ENCODE measurements at places on chromosomes 1 and 21.
A peak's percentile ranks its signal among the peaks of the same experiment; 100 is the strongest.

DNA sequence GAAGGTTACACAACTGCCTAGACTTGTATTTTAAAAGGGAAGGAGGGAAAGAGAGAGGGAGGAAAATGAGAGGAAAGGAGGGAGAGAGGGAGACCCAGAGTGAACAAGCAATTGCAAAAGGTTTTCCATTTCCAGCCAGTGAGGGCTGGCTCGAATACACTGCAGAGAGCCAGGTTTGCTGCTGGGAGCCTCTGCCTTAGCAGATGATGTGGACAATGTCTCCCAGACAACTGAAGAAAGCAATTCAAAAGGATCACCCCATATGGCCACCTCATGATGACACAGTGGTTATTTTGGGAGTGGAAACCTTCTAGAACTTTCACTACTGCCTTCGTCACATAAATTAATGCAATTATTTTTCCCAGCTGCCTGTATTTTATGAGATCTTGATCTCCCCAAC lies 86.4 kb downstream of the BCAR3 start:
- DNase-seq, result no peak
- peaks cover 17% of the 10 kb centered on the region for H3K27me3 ChIP-seq
- H3K4me3 ChIP-seq, result no peak overlapping the region
- no peak overlapping the region for H3K27ac ChIP-seq

- no peak for DNase-seq
- H3K27ac ChIP-seq, result no peak overlapping the region
- no peaks in the 10 kb centered on the region for H3K36me3 ChIP-seq
- H3K27me3 ChIP-seq, result no peaks in the 10 kb centered on the region
Observed at GRCh38 chr1:82562448-82562847, 761.7 kb downstream of the ADGRL2 start.

DNA sequence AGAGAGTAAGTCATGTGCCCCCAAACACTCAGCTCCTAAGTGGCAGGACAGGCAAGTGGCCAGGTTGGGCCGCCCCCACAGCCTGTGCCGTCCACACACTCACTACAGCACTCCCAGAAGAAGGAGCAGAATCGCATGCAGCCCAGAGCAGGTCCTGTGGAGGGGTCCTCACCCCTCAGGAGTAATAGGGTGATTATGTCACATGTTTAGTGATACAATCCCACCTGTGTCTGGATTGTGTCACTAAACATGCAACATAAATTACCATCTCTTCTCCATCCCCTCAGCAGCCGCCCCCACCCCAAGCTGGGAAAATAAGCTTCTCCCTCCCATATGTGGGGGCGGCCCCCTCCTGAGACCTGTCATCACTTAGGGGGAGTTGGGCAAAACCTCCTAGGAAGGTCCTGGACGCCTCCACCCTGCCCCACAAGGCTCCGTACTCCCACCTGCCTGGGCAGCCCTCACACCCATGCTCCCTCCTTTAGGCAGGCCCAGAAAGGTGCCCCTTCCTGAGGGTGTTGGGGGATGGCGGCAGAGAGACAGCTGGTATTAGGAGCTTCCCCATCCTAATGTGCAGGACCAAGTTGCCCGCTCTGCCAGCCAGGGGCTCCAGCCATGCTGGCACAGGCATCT lies 56.9 kb downstream of the STUM start:
- no peak overlapping the region for H3K27ac ChIP-seq
- no peaks in the 10 kb centered on the region for H3K27me3 ChIP-seq
- no peak for DNase-seq
- H3K4me1 ChIP-seq, result peaks cover 2% of the 10 kb centered on the region

GRCh38 chr1:231803353-231803752 lies 176.8 kb downstream of the DISC1 start:
- DNase-seq, result no peak
- no peak overlapping the region for H3K4me3 ChIP-seq
- no peak overlapping the region for H3K27ac ChIP-seq
- peaks cover 2% of the 10 kb centered on the region for H3K36me3 ChIP-seq

GRCh38 chr1:9626201-9626608 lies 25.3 kb upstream of the PIK3CD start:
- H3K27ac ChIP-seq, result peak overlapping the region; percentile 78
- peak overlapping the region; percentile 89 for H3K4me3 ChIP-seq
- H3K27me3 ChIP-seq, result peaks cover 6% of the 10 kb centered on the region
- peak; percentile 17 for DNase-seq

DNA sequence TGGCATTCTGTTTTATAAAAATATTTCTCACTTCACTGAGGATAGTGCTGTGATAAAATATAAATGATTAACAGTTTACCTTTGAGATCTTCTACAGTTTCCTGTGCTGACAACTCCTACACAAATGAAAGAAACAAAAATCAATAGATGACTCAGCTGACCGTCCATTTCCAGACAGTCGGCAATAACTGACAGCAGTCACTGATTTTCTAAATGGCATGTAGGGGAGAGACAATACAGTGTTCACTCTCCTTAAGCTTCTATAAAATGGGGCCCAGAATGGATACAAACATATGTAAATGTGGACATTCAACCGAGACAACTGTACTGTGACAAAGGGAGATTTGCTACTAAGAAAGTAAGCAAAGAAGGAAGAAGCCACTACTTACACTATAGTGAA lies 34.3 kb downstream of the PCNX2 start:
- no peak for DNase-seq
- peak overlapping the region; percentile 2 for H3K4me3 ChIP-seq
- H3K4me1 ChIP-seq, result peaks cover 6% of the 10 kb centered on the region
- H3K27ac ChIP-seq, result no peak overlapping the region
- no peaks in the 10 kb centered on the region for H3K27me3 ChIP-seq
